ENCODE measurements at places on chromosomes 2 and 18. TPM values are rescaled to one million over a fixed set of nuclear protein-coding genes. Genes with fewer than 3 reads are reported as not detected.

GRCh38 chr18:78799382-78800089 is 180.1 kb upstream of the SALL3 start:
- DNase-seq: no peak

GRCh38 chr2:165505514-165505913 is 36.0 kb downstream of the CSRNP3 start:
- peak; percentile 76 for DNase-seq

The GALNT5 gene
- total RNA-seq: 2.2 TPM

The GALNT14 gene
- 2.1 TPM for total RNA-seq

DNA sequence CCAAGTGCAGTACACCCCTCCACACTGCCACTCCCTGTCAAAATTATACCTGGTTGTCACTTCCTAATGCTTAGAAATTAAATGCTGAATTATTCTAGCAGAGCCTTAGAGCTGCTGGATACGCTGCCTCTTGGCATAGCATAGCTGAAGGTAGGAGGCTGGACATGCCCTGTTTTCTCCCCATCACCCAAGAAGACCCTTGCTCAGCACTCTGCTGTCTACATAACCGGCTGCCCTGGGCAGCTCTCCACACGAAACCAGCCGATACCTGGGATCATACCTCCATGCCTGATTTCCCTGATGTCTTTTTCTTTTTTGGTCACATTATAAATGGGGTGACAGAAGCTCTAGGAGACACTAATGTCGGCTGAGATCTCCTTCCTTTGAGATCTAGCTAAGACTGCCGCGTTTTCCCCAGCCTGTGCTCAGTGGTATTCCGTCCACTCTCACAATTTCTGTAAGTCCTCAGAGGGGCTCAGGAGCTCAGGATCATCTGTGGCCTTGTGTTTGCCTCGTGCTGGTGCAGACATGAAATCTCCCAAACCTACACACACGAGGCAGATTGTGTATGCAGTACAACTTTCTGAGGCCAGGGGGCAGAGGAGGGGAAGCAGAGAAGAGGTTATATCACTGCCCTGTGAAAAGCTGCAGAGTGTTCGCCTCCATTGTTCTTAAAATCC is 13.5 kb upstream of the ZAP70 start:
- DNase-seq: peak; percentile 28

The KCNJ3 gene
- not detected for total RNA-seq

The SNRNP200 gene
- total RNA-seq: 101 TPM

The NT5C1B gene
- total RNA-seq: not detected

DNA sequence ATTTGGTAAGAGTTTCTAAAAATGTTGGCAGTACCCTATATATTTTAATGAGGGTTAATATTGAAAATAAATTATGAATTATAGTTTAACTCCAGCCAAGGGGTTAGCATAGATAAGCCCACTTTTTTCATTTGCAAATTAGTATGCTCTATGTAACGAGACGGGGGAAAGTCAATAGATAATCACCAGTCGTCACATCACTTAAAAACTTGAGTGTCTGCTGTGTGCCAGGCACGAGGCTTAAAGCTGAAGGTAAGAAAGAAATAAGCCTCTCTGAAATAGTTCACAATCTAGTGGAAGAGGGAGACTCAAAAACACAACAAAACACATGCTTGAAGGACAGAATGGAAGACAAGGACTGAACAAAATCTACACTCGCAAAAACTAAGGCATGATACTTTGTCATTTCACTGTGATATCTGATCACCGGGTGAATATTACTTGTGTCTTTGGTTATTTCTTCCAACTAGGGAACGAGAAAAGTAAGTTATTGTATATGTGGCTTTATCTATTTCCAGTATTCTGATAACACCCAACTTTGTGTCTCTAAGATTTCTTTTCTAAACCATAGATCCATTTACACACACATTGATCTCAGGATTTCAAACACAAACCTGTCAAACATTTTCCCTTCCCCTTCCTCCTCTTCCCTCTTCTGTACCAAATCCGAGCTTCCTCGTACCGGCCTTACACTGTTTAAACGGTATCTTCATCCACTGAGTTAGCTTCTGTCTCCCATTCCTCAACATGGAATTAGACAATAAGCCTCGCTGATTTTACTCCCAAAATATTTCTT is 199.1 kb downstream of the PIEZO2 start:
- DNase-seq: no peak

All from astrocyte (in vitro differentiated cells and primary cell).